H9 (cell line): ENCODE measurements at places on chromosomes 16 and 17. TPM values are rescaled to one million over a fixed set of nuclear protein-coding genes. Genes with fewer than 3 reads are reported as not detected.
A peak's percentile ranks its signal among the peaks of the same experiment; 100 is the strongest.

DNA sequence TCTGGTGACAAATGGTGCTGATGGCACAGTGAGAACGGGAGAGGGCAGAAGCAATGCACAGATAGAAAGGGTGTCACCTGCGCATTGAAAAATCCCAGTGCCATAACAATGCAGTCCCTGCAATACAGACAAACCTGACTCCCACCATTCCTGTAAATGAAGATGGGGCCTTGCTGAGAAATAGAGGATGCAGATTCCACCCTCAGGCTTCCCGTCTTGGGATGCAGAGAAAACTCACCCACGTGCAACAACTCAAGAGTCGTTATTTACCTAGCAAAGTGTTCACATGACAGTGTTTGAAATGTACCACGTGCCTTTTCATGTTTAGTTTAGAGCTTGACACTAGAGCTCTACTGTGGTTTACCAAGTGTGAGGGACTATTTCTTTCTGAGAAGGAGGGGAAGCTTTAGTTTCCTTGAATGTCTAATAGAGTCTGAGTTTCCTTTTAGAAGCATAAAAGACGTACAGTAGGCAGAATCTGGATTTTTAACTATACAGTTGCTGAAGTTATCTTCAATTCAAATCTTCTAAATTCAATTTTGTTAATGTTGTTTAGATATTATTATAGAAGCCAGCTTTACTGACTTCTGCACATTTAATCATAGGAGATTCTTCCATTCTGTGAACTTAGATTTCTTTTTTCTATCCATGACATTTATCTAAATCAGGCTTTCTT is 35.6 kb downstream of the WWOX start:
- DNase-seq, result no peak

DNA sequence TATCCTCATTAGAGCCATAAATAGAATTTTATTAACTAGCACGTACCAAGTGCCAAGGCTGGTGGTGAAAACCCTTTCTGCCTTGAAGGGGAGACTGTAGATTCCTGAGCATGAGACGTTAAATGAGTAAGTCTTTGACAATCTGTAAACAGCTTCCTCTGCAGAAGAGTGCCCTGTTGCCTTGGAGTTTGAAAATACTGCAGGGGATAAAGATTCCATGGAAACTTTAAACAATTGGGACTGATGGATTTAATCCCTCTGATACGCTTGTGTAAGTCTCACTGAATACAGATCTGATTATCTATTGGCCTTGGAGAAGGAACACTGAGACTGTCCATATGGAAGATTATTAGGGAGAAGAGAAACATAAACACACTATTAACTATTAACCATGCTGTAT is 1053.4 kb upstream of the RBFOX1 start:
- no peak for DNase-seq

- DNase-seq, result no peak
Measured at GRCh38 chr16:50351116-50351515, 17.7 kb downstream of the BRD7 start.

GPS2 gene
- 62.6 and 62.7 TPM in 2 replicates for total RNA-seq

- peak; percentile 75 for DNase-seq
Measured at GRCh38 chr16:17083628-17084027, 387.1 kb downstream of the XYLT1 start.

- no peak for DNase-seq
Measured at GRCh38 chr16:75342308-75342811, 90.9 kb upstream of the BCAR1 start.

DNA sequence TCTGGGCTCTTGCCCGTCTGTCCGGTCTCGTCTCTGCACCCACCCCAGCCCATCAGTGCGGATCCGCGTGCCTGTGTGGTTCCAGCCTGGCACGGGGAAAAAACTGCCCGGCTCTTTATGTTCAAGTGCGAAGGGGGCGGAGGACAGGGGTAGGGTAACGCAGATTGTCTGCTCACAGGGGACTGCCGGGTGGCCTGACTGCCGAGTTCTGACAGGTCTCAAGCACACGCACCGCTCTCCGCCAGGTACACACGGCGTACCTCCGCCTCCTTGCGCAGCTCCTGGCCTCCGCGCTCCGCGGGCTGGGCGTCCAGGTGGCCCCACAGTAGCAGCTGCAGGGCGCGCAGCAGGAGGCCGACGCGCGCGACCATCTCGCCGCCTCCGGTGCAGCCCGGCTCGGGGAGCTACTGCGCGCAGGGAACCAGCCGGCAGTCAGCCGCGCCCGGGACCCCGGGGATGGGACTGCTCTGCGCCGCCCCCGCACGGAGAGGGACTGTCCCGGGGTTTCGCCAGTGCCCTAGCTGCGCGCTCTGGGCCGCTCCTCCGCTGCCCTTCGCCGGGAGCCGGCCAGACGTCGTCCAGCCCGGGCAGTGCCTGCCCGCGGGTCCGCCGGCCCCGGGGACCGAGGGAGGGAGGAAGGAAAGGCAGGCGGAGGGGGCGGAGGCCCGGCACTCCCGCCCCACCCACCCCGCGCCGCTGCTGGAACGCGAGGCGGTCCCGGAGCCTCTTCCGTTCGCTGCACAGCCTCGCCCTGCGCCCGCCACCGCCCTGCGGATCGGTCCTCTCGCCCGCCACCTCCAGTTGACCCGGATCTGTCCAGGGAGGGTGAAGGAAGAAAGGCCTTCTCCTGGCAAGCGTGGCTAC is at the start of gene MMP28:
TSS of gene MMP28 (minus strand) at position 635 of the 864 bp plus-strand sequence. CDS start at position 371, 264 bp downstream.
- peak; percentile 63 for DNase-seq

DNA sequence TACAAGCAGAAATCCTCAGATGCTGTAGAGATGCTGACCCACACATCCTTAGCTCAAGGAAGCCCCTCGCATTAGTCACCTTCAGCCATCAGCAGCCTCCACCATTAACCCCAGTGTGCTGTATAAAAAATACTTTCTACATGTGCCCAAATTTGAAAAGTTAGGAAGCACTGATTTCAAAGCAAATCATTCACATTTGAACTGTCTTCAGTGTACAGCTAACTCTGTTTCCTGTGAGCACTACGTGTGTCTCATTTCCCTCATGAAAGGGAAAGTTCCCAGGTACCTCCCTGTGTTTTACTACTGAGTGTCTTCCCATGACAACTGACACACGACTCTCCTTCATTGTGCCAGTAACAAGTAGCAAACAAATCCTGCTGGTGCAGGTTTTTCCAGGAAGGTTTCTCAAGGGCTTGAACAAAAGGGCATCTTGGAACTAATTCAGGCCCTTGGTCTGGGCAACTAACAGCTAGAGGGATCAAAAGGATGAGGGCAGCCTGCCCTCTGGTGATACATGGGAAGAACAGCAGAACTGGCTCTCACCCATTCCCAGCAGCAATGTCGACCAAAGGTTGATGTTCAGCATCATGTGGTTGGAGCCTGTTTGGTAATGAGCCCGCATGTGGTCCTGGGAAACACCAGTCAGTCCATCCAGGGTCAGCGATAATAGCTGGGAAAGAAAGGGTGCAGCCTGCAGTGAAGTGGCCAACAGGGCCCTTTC is 4.0 kb downstream of the SLC35B1 start:
- peak; percentile 54 for DNase-seq

DNA sequence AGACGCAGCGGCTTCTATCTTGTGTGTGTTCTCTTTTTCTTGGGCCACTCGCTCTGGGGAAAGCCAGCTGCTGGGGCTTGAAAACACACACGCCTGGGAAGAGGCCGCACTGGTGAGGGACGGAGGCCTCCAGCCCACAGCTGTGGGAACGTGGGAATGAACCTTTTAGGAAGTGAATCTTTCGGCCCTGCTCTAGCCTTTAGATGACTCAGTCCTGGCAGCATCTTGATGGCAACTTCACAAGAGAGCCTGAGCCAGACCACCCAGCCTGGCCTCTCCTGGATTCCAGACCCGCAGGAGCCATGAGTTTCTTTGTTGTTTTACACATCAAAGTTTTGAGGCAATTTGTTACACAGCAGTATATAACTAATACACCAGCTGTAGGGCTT is 2.2 kb upstream of the PDPK1 start:
- DNase-seq, result no peak

DNA sequence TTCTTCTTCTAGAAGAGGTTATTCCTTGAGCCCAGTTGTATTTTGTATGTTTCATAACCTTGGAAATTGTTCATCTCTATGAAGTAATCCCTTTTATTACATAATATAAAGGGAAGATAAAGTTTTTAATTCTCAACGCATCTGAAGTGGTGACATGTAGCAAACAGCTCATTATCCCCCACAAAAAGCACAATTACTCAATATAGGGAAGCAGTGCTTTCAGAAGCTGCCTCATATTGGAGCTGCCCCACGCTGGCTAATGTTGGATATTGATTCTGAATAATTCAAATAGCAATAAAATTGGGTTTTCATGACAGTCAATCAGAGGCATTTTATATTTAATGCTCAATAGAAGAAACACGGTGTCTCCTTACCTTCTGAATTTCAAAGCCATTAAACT is 604.3 kb upstream of the RBFOX1 start:
- DNase-seq, result no peak

- DNase-seq, result no peak
Measured at GRCh38 chr17:81523402-81524038, 4.7 kb upstream of the FSCN2 start.

LCMT1 gene
- total RNA-seq, result 80.6 and 81.2 TPM in 2 replicates

DNA sequence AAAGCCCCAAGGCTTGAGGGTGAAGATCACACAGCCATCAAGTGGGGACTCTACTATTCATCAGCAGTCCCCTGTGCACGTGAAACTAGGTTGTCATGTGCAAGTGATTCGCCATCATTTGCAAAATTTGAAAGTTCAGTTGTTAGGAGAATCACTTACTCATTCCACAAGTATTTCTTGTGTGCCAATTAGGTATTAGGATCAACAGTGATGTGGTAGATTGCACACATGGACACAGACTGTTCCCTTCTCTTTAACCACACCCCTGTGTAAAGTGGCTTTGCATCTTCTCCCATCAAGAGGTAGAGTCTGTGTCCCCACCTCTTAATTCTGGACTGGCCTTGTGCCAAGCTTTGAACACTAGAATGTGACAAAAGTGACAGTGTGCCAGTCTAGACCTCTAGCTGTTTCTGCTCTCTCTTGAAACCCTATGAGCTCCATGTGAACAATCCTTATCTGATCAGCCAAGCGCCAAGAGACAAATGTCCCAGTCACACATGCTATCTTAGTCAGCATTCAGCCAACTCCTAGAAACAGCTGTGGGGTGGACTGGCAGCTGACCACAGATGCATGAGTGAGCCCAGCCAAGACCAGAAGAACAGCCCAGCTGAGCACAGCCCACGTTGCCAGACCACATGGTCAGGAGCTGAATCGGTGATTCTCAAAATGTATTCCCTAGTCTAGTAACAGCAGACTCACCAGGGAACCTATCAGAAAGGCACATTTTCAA is 31.5 kb upstream of the SHISA9 start:
- no peak for DNase-seq

- no peak for DNase-seq
Measured at GRCh38 chr17:77444628-77444983, 303.8 kb downstream of the SEC14L1 start.

DNA sequence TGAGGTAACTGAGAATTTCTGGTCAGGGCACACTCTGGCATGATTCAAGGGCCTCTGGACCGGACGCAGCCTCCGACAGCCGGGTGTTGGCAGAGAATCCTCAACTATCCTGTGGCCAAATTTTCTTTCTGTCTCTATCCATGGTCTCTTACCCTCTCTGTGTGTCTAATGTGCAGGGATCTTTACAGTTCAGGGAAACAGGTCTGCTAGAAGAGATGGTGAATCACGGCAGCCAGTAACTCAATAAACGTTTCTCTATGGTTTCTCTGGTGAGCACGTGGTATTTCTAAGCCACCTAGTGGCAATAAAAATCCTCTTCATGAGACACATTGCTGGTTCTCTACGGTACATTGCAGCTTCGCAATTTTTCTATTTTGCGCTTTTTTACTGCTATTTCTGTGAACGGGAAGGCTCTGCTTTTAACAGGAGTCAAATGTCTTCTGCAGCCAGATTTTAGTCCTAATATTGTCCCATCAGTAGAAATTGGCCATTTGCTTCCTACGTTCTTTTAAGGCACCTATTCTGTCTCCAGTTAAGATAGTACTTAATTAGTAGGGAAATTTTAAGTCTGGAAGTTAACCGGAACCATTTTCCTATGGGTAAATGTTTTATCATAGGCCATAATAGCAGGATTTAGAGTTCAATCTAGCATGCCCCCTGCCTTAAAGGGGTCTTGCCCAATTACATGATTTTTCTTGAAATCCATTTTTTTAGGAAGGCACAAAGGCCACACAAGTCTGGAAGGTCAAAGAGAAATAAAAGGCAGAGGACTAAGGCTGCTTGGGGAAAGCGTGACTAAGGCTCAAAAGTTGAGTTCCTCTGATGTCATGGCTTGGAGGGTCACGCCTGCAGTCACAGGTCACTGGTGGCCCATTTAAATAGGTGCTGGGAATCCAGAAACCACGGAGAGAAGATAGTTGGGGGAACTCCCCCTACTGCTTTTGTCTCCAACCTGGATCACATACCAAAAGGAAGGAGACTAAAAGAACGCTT is 31.5 kb downstream of the QPRT start:
- peak; percentile 40 for DNase-seq

MAPT gene
- total RNA-seq, result 1.3 and 1.6 TPM in 2 replicates

ITGB3 gene
- not detected in 2 replicates for total RNA-seq

DNA sequence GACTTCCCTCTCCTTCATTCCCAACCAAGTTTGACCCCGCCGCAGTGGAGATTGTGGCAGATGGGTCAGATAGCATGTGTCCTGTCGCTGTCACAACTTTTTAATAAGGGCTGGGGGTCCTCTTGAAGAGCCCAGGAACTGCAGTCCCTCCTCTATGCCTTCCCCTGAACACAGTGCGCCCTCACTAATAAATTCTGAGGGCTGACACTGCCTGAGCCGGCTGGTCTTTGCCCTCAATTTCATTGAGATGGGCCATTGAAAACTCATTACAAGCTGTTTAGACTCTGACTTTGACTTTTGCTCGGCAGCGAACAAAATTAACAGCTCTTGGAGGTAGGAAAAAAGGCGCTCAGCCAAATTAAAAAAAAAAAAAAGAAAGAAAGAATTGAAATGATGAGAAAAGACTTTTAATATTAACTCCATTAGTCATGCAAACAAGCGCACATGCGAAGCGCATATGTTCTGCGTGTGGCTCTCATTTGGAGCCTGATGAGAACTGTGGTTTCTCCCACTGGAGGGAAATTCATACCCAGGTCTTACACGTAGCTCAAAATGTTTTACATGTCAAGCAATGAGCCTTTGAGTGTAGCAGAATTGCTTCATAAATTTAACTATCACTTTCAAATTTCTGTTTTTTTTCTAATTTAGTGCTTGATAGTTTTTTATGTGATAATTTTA is 704.7 kb downstream of the WWOX start:
- no peak for DNase-seq

- DNase-seq, result no peak
Measured at GRCh38 chr16:62732092-62732491, 695.9 kb upstream of the CDH8 start.

DNA sequence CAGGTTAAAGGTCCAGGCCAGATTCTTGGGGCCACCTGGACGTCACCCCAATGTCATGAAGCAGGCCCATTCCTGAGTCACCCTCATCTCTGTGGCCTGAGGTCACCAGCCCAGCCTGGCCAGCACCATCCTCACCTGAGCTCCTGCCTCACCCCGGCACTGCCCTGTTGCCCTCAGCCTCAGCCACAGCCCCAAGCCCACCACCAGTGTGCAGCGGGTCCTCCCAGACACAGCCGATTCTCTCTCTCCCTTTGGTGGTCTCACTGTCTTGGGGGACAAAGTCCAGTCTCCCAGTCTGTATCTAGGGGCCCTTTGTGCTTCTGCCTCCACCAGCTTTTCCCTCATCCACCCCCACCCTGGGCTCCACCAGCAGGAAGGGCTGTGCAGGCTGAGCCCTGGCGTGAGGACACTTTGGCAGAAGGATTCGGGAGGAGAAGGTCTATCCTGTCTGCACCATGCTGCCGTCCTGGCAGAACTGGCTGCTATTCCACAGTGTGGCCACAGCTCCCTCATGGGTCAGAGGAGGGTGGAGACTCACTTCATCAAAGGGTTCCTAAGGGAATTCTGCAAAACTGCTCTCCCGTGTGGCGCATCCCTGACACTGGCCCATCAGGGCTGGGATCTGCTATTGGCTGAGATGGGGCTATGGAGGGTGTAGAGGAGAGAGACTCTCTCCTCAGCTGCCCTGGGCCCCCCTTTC is 64.3 kb downstream of the PRMT7 start:
- no peak for DNase-seq

EPX gene
- total RNA-seq, result not detected in 2 replicates
